ENCODE measurements at places on chromosomes 2 and 18. TPM values are rescaled to one million over a fixed set of nuclear protein-coding genes. Genes with fewer than 3 reads are reported as not detected.

- no peak for DNase-seq
Measured at GRCh38 chr2:15814946-15815345, 125.4 kb upstream of the MYCN start.

Gene HOXD3
- not detected for total RNA-seq

Gene OTOF
- total RNA-seq = 1.6 TPM

Gene DAPL1
- not detected for total RNA-seq

Gene RAPGEF4
- total RNA-seq = 0.65 TPM

Gene GPR39
- total RNA-seq = not detected

- DNase-seq = no peak
Measured at GRCh38 chr2:150046211-150046610, 441.3 kb downstream of the RND3 start.

Gene CENPA
- total RNA-seq = 43.2 TPM

GRCh38 chr2:233865838-233866237, 2.3 kb downstream of the MSL3B start:
- no peak for DNase-seq

- no peak for DNase-seq
Measured at GRCh38 chr2:112832841-112833638, 3.5 kb downstream of the IL1B start.

Gene ARL4C
- 52.9 TPM for total RNA-seq

DNA sequence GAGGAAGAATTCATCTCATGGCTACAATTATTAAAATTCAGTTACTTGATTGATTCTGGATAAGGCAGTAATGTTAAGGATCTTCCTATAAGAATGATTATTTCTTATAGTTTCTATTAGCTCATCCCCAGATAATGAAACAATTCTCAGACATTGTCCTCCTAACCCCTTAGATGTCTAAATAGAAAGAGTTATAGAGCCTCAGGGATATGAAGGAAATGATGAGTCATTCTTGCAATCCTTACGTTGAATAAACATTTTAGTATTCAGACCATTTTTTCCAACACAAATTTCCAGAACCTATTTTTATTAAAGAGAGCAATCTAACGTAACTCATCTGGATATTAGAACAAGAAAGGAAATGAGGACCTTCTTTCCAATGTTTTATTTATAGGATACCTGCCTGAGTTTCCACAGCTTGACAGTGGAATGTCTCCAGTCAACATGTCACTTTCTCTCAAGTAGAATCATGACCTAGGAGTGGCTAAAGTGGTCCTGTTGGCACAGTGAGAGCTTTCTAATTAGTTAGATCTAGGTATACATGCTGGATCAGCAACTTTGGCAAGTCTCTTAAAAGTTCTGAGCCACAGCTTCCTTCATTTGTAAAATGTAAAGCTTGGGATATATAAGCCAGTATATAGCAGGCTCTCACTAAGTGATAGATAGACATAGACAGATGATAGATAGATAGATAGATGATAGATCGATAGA, 88.0 kb upstream of the RAB27B start:
- no peak for DNase-seq
